CD14-positive monocyte (primary cell): ENCODE measurements at places on chromosomes 7 and 10. TPM values are rescaled to one million over a fixed set of nuclear protein-coding genes. Genes with fewer than 3 reads are reported as not detected.

DNA sequence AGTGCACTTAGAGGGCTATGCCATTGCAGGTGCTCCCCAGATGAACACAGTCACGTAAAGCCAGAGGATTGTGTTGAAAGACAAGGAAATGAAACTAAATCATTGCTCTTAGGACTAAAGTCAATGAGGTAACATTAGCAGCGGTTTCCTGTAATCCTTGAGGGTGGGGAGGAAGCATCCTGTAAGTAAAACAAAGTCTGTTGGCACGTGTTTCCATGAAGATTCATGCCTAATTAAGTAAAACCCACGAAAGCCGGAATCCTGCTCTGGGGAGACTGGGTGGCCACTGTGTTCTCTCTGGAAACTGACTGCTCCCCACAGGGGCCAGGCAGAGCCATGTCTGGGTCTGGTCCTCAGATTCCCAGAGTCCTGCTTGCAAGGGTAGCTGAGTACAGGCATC, 18.3 kb downstream of the STEAP1B start:
- DNase-seq: peak; percentile 48

- no peak for DNase-seq
Measured at GRCh38 chr7:4841007-4841784, 20.6 kb downstream of the PAPOLB start.

- DNase-seq: no peak
Measured at GRCh38 chr10:89782470-89782869, 81.1 kb downstream of the KIF20B start.

- DNase-seq: no peak
Measured at GRCh38 chr7:116730097-116731022, 58.4 kb downstream of the MET start.

GRCh38 chr10:37794305-37794976, 63.0 kb downstream of the ZNF248 start:
- DNase-seq: no peak

- no peak for DNase-seq
Measured at GRCh38 chr7:50397971-50398324, 52.2 kb downstream of the FIGNL1 start.

- DNase-seq: no peak
Measured at GRCh38 chr10:114613237-114613979, 44.7 kb downstream of the ABLIM1 start.

OR2A1 gene
- polyA plus RNA-seq: not detected

- DNase-seq: no peak
Measured at GRCh38 chr7:70631718-70632117, 500.2 kb upstream of the GALNT17 start.

TBX20 gene
- not detected for polyA plus RNA-seq

AGMO gene
- not detected in 2 replicates for polyA plus RNA-seq

GRCh38 chr7:2613931-2614600, 17.7 kb upstream of the TTYH3 start:
- DNase-seq: no peak

NKX6-2 gene
- not detected in 2 replicates for polyA plus RNA-seq

DNA sequence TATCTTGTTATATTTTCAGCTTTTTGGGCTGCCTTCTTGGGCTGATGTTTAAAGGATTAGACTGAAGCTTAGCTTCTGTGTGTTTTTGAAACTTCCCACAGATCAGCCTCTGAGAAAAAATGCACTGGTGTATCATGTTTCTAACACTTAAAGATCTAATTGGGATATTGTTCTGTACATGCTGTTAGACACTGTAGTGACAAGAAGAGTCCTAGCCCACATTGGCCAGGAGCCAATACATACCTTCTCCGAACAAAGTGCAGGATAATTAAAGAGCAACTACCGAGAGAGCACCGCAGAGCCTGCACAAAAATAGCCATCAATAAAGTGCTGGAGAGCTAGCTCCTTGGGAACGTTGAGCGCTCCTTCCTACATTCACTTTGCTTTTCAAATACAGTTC, 289.4 kb upstream of the SP8 start:
- no peak for DNase-seq

- DNase-seq: no peak
Measured at GRCh38 chr7:33590916-33591315, 314.4 kb upstream of the BMPER start.

DNA sequence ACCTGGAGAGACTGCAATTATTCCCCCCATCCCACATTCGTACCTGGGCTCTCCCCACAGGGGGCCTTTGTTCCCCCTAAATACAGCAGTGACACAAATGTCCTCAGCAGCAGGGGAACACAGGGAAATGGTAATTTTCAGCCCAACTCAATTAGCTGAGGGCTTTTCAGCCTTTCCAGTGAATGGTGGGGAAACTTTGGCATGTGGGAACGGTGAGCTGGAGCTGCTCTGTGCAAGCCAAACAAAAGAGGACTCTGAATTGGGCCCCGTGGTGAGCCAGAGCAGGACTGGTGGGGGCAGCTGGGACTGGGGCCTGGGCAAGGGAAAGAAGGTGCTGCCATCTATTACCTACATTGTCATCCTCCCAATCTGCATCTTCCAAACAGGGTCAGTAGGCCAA, 51.0 kb downstream of the FBXW4 start:
- DNase-seq: no peak

- DNase-seq: no peak
Measured at GRCh38 chr7:79515358-79515757, 61.9 kb upstream of the MAGI2 start.

- no peak for DNase-seq
Measured at GRCh38 chr7:76392531-76393115, 16.9 kb downstream of the SSC4D start.

- no peak for DNase-seq
Measured at GRCh38 chr10:88222881-88223280, 359.5 kb downstream of the PTEN start.

EPO gene
- not detected for polyA plus RNA-seq

GRCh38 chr7:80263333-80263732, 128.7 kb downstream of the GNAI1 start:
- DNase-seq: no peak

LFNG gene
- 121 and 156 TPM in 2 replicates for polyA plus RNA-seq

AKR1D1 gene
- not detected in 2 replicates for polyA plus RNA-seq

DNA sequence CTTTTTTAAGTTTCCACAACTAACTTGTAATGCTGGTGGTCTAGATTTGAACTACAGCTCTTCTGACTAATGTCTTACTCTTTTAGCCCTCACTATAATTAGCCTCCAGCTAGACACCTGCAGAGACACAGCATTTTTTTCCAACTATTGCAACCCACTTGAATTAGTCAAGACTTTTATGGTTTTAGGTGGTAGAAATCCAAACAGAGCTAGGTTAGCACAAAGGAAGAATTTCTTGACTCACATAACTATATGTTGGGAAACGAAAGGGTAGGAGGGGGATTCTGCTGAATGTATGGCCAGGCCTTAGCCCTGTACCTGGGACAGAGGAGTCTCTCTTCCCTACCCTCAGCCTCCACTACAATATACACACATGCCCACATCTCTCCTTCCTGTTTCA, 586.1 kb downstream of the INHBA start:
- no peak for DNase-seq

DNA sequence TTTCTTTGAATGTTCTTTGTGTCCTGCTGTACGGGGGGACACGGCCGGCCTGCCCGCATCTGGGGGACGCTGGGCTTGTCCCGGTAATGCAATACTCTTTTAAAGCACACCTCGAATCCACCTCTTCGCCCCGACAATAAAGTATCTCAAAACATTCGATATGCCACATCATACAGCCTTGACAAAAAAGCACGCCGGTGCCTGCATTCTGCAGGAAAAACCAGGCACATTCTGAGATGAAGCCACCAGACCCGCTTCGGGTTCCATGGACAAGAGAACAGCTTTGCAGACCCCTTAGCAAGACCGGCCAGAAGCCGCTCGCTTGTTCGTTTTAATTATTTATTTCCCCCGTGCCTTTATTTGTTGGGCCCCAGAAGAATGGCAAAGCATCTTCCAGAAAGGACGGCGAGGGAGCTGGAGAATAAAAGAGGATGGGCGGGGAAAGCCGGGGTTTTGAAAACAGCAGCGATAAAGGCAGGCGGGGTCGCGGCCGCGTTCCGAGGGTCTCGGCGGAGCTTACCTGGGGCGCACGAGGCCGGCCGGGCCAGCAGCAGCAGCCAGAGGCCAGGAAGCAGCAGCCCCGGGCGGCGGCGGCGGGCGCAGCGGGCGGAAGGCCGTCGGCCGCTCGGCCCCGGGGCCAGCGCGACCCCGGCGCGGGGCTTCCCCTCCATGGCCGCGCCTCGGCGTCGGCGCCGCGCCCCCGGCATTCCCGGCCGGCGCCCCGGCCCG, 462 bp downstream of the KIAA1549 start:
- no peak for DNase-seq

- DNase-seq: peak; percentile 19
Measured at GRCh38 chr10:53022611-53023088, 250.1 kb upstream of the MBL2 start.

DNA sequence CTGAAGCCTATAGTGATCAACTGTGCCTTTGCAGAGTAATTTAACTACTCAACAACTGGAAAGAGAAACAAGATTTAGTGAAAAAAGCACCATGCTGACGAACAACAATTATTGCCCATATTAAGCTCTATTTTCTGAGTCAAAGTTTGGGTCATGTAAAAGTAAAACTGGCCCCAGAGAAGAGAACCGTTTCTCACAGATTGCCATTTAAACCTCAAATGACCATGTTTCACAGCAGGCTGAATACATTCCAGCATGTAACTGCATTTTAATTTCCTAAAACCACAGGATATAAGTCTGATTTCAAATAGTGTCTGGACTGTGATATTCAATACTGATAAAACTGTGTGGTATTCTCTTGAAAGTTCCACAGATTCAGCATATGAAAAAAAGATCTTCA, 140.7 kb downstream of the ATE1 start:
- no peak for DNase-seq

DNA sequence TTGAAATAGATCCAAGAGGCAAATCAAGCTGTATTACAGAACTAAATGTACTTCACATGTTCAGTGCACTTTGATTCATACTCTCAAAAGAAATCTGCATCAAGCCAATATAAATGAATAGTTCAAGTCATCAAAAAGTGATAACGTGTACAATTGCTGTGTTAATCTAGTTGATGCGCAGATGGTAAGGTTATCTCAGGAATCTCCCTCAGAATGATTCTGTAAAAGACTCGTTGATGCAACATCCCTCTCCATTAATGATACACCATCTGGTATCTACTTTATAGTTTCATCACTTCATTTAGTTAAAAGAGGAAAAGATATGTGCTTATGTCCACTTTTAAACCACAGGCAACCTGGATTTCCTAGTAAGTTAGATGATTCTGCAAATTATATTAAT, 200.6 kb downstream of the CHCHD3 start:
- DNase-seq: no peak

GRCh38 chr7:47782022-47782421, 166.2 kb downstream of the PKD1L1 start:
- DNase-seq: no peak

CRPPA gene
- polyA plus RNA-seq: 0.03 and 0.09 TPM in 2 replicates

- DNase-seq: peak; percentile 59
Measured at GRCh38 chr10:28492116-28492920, 40.6 kb upstream of the WAC start.

DNA sequence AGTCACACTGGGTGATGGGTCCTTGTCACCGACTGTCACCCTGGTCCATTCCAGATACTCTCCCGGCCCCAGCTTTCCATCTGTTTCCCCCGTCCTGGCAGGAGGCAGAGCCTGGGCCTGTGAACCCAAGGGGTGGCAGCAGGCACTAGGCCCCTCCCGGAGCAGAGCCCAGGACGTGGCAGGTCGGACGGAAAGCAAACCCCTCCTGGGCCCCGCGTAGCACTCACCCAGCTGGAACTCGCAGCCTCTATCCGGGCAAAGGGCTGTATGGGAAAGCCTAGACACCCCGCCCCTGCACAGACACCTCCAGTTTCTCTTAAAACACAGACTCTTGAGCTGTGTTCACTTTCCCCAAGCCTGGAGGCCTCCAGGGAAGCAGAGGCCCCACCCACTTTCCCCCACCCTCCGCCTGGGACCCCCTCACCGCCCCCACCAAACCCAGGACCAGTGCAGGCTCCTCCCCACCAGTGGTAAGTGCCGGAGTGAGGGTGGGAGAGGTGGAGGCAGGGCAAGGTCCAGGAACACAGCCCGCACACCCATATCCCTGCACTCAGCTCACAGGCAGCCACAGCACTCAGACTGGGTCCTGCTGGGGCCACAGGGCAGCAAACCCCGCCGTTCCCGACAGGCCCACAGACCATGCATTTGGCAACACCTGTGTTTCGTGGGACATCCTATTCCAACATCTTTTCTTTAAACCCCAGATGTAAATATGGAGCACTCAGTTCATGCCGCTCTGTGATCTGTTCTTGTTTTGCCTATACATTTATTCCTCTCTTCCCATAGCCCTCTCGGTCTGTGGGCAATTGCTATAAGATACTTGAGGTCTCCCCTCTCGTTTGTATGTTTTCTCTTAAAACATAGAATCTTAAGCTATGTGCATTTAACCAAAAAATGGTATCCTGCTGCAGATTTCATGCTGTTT, 98.2 kb upstream of the PDGFA start:
- no peak for DNase-seq

DNA sequence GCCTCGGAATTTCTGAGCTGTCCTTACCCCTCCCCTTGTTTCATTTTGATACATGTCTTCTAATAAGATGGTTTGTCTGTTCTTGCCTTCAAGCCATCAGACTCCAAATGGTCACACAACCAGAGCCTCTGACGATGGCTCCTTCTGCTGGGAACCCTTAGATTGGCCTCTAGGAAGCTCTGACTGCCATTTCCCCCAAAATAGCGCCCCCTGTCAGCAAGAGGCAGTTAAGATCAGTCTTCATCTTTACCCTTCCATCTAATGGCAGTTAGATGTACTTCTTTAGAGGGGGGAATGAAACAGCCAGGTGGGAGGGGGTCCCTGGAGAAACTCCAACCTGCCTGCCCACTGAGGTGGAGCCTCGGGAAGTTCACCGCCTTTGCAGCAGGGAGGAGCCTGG, 85.8 kb upstream of the GPR22 start:
- no peak for DNase-seq

PSMA2 gene
- 28.2 and 51.8 TPM in 2 replicates for polyA plus RNA-seq

DNA sequence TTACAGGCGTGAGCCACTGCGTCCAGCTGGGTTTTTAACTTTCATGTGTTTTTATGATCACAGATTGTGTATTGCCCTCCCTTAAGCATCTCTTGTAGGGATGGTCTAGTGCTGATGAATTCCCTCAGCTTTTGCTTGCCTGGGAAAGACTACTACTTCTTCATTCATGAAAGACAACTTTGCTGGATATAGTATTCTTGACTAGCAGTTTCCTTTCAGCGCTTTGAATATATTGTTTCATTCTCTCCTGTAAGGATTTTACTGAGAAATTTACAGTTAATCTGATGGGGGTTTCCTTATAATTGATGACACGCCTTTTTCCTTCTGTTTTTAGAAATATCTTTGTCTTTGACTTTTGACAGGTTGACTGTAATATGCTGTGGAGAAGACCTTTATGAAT, 33.2 kb downstream of the STK31 start:
- DNase-seq: no peak

GRCh38 chr7:96637522-96637921, 72.1 kb downstream of the SEM1 start:
- no peak for DNase-seq

GRCh38 chr10:101489355-101489754, 98.7 kb downstream of the POLL start:
- no peak for DNase-seq

GRCh38 chr7:48660306-48660870, 264.0 kb upstream of the CDC14C start:
- no peak for DNase-seq
